ENCODE measurements at places on chromosomes 6 and 20.

GRCh38 chr6:151092591-151092990 is 147.2 kb upstream of the AKAP12 start:
- no peak for DNase-seq

DNA sequence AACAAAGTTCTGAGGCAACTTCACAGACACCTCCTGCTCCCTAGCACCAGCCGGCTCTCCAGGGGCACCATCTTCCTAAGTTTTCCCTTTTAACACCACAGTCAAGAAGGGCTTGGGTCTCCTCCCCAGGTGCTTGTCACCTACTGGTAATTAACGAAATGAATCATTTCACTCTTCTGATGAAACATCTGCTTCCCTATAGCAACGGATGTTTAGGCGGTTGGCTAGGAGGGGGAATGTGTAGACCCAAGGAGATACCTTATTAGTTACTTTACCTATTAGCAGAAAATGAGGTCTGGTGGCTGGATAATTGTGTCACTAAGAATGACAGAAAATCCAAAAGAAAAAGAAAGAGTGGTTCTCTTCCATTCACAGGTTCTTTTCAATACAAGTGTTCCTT is 46.3 kb upstream of the FABP7 start:
- no peak for DNase-seq

- no peak for DNase-seq
Measured at GRCh38 chr20:54550776-54551396, 75.5 kb downstream of the DOK5 start.

- DNase-seq: no peak
Measured at GRCh38 chr20:10674684-10675449, 1.1 kb upstream of the JAG1 start.

GRCh38 chr6:14711704-14712379 is 534.0 kb upstream of the JARID2 start:
- no peak for DNase-seq

- peak; percentile 12 for DNase-seq
Measured at GRCh38 chr20:53926428-53927028, 143.9 kb downstream of the BCAS1 start.

DNA sequence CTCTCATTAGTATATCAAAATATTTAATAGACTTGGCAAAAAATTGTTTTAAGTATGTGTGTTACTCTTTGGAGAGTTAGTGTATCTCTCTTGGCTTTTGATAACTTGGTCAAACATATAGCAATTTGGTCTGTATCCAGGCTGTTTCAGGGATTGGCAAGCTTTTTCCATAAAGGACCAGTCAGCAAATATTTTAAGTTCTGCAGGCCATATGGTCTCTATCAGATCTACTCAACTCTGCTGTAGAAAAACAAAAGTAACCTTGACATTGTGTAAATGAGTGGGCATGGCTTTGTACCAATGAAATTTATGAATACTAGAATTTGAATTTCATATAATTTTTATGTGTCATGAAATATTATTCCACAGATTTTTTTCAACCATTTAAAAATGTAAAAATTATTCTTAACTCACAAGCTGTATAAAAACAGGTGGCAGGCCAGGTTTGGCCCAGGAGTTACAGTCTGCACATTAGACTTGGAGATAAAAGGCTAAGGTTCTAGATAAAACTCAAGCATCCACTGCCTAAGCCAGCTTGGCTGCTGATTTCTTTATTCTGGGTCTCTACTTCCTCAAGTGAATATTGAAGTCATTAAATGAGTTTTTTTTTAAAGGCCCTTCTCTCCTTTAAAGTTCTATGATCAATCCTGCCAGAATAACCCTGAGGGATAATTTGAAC is 13.7 kb downstream of the GSTA4 start:
- DNase-seq: no peak

DNA sequence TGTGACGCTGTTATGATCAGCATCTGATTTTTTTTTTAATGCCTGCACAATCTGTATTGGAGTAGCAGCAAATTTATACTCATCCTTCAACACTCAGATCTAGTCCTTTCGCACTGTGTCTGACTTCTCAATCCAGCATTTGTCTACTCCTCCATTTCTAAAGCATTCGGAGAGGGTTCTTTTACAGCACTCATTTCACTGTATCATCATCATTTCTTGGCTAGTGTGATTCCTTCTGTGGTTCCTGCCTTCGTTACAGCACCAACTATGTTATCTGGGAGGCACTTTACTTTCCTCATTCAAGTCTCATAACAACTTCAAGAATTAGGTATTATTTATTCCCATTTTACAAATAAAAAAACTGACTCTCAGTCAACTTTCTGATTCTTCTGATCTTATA is 18.0 kb downstream of the NUDT3 start:
- no peak for DNase-seq

DNA sequence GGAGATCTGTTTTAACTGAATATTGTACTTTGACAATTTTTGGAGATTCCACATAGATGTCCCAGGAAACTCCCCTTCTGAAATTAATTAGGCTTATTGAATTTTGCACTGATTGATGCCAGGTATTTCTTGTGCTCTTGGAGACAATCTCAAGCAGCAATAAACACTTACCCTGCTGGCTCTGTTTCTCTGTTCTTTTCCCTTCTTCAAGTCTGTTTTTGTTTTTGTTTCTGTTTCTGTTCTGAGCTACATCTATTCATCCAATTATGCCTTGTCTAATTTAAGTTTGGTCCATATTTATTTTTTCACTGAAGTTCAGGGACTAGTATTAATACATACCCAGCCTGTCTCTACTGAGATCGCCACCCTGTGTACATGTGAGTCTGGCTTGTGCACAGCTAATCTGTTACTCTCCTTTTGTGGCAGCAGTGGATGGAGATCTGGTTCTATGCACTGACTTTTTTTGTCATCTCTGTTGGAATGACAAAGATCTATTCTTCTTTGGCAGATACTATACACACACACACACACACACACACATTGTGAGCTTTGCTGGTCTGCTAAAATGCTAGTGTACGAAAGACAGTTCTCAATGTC is 51.9 kb downstream of the IL22RA2 start:
- no peak for DNase-seq

- no peak for DNase-seq
Measured at GRCh38 chr6:13217206-13217905, 111.0 kb downstream of the TBC1D7 start.

DNA sequence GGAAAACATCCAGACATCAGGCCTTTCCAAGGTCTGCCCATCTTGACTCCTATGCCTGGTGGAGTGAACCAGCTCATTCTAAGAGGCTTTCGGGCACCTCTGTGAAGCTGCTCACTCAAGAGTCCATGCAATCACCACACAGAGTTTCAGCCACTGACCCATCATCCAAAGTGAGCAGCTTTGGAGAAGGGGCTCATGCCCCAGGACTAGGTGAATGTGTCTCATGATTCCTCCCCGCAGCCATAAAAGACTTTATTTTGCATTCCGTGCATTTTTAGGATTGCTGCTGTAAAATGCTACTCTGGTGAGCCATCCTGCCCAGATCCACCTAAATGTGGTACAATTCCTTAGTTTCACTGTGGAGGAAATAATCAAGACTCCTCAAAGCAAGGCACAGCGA is 44.5 kb upstream of the EZR start:
- DNase-seq: no peak

GRCh38 chr6:129621252-129621651 is 88.7 kb downstream of the ARHGAP18 start:
- peak; percentile 11 for DNase-seq

DNA sequence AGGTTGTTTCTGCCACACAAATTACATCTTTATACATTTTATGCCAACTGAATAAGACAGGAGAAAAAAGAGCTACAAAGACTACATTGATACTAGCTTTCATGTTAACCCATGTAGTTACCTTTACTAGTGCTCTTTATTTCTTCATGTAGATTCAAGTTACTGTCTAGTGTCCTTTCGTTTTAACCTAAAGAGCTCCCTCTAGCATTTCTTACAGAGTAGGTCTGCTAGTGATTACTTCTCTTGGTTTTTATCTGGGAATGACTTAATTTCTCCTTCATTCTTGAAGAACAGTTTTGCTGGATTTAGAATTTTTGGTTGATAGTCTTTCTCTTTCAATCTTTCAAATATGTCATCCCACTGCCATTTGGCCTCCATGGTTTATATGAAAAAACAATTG is 21.2 kb upstream of the NOP56 start:
- no peak for DNase-seq

DNA sequence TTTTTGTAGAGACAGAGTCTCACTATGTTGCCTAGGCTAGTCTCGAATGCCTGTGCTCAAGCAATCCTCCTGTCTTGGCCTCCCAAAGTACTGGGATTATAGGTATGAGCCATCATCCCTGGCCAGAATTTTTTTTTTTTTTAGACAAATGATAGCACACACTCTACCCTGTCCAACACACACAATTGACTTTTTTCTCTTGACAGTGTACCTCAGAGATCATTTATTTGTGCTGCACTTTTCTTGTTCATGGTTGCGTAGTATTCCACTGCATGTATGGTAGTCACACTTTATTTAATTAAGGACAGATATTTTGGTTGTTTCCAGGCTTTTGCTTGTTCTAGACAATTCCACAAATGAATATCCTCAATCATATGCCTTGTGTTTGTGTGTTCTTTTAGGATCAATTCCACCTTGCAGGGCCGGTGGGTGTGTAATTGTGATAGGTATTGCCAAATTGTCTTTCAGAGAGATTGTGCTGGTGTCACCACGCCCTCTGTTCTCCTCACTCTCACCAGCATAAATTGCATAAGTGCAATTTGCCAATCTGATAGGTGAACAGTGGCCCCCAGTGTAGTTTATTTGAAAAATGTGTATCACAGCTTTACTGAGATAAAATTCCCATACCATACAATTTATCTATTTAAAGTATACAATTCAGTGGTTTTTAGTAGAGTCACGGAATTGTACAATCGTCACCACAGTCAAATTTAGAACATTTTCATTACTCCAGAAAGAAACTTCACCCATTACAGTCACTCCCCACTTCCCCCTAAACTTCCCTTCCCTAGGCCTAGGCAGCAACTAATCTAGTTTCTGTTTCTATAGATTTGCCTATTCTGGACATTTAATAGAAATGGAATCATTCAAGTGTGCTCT is 20.1 kb downstream of the SRC start:
- DNase-seq: no peak

DNA sequence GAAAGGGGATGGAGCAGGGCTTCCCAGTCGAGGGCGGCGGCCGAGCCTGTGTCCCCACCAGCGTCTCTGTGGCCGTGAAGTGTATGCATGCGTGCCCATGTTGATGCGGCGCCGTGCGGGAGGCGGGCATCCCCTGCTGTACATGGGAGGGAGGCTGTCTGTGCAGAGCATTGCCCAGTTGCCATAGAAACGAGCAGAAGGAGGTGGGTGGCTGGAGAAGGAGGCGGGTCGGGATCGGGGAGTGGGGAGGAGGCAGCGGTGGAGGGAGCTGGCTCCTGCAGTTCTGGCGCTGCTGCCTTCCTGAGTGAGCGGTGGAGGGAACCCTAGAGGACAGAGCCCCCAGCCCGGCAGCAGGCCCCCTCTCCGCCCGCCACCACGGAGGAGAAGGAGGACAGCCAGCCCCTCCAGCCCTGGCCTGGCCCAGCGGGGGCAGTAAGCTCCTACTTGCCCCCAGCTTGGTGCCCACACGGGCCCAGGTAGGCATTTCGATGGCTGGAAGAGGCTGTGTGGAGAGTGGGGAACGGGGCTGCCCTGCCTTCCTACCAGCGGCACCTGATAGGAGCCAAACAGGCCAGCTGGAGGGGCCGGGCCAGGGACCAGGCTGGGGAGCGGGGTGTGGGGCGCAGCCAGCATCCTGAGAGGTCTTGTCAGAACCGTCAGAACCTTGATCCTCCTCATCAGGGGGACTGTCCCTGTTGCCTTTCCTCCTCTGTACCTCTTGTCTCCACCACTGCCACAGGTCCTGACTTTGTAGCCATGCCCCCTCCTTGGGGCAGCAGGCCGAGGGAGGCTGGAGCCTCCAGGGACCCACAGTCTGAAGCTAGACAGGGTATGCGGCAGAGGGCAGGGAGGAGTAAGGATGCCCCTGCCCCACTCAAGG is 41.3 kb downstream of the SPDEF start:
- no peak for DNase-seq

DNA sequence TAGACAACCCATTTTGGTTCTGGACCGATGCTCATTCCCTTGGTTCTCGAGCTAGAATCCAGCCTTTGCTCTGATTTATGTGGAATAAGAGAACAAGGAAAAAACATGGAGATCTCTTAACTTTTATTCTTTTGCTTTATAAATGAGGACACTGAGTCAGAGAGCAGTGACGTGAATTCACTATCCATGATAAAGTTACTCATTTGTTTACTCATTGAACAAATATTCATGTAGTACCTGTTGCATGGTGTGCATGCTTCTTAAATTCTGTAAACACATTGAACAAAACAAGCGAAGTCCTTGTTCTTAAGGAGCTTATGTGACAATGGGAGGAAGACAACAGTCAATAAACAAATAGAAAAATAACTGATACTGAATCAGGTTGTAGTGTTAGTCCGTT is 56.9 kb downstream of the BMP2 start:
- DNase-seq: no peak

- no peak for DNase-seq
Measured at GRCh38 chr6:145247692-145248419, 487.5 kb downstream of the EPM2A start.

GRCh38 chr6:5096482-5096881 is 11.3 kb downstream of the PPP1R3G start:
- DNase-seq: no peak

GRCh38 chr20:59948828-59949720 is 8.9 kb downstream of the FAM217B start:
- no peak for DNase-seq

DNA sequence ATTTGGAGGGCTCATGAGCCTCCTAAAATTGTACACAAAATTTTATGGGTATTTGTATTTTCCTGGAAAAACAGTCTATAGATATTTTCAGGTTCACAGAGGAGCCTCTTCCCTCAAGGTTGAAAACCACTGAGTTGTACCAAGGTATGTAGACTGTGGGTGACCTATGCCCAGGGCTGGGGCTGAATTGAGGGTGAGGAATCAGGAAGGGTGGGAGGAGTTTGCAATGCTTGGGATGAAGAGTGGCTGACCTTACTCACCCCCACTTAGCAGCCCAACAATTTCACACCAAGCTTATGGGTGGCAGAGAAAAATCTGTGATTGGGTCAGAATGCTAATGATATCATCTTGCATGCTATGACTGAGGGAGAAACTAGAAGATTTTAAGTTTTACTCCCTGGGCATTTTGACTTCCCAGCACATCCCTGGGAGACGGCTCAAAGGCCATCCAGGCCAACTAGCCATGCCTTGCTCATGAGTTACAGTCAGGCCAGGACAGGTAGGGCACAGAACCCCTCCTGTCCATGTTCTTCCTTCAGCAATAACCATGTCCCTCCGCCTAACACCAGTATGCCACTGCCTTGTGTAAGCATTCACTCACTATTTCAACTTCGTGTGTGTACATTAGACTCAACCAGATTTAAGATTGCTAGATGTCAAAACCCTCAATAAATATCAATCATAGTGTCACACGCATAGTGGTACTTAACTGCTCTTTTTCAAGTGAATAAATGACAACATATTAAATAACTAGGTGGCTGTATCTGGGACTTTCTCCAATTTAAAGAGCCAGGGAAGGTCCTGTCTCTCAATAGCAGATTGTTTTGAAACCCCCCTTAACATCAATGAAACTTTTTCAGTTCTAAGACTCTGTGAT is 16.6 kb downstream of the ADTRP start:
- DNase-seq: no peak
